ENCODE measurements at places on chromosomes 6 and 20. TPM values are rescaled to one million over a fixed set of nuclear protein-coding genes. Genes with fewer than 3 reads are reported as not detected.

DLL1 gene
- total RNA-seq: 1.6 TPM

ECT2L gene
- 0.09 TPM for total RNA-seq

CRISP3 gene
- total RNA-seq: 1.1 TPM

OR2H2 gene
- total RNA-seq: not detected

HSPA1L gene
- total RNA-seq: 1.2 TPM

SGK2 gene
- 0.09 TPM for total RNA-seq

SEL1L2 gene
- total RNA-seq: not detected

Measured in thymus (tissue), 14 donors.